ENCODE measurements at places on chromosomes 13 and 19.

- peak; percentile 30 for DNase-seq
Observed at GRCh38 chr13:52127783-52128702, 830 bp downstream of the NEK5 start.

GRCh38 chr13:96415831-96416385, 326.0 kb downstream of the HS6ST3 start:
- no peak for DNase-seq

- DNase-seq: no peak
Observed at GRCh38 chr19:55157064-55157908, at the start of gene TNNI3. TNNI3 (minus strand) TSS chr19:55157732; CDS start chr19:55157589, 143 bp downstream.

GRCh38 chr19:788686-788982, 8.6 kb upstream of the PTBP1 start:
- no peak for DNase-seq

- no peak for DNase-seq
Observed at GRCh38 chr13:66879988-66880387, 350.1 kb downstream of the PCDH9 start.

- DNase-seq: no peak
Observed at GRCh38 chr13:50094615-50095293, 79.5 kb downstream of the KCNRG start.

GRCh38 chr19:46972311-46972710, 47.3 kb upstream of the NPAS1 start:
- DNase-seq: no peak

GRCh38 chr13:112724788-112725345, 35.0 kb downstream of the ATP11A start:
- DNase-seq: no peak

GRCh38 chr13:26946684-26947343, 186.2 kb upstream of the GPR12 start:
- DNase-seq: no peak
